ENCODE measurements at places on chromosomes 6 and 20.

DNA sequence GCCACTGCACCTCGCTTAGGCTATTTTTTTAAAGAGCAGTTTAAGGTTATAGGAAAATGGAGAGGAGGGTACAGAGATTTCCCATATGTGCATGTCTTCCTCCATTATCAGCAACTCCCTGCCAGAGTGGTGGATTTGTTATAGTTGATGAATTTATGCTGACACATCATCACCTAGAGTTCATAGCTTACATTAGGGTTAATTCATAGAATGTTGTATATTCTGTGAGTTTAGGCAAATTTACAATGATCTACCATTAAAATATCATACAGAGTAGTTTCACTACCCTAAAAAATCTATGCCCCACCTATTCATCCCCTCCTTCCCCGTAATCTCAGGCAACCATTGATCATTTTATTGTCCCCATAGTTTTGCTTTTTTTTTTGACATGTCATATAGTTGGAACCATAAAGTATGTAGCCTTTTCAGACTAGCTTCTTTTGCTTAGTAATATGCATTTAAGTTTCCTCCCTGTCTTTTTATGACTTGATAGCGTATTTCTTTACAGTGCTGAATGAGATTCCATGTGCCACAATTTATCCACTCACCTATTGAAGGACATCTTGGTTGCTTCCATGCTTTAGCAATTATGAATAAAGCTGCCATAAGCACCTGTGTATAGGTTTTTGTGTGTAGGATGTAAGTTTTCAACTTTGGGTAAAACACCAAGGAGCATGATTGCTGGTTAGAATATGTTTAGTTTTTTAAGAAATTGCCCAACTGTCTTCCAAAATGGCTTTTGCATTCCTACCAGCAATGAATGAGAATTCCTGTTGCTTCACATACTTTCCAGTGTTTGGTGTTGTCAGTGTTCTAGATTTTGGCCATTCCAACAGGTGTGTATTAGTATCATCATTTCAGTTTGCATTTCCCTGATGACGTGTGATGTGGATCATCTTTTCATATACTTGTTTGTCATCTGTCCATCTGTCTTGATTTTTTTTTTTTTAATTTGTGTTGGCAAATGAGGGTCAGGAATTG is 60.2 kb downstream of the NCOA3 start:
- DNase-seq: no peak

DNA sequence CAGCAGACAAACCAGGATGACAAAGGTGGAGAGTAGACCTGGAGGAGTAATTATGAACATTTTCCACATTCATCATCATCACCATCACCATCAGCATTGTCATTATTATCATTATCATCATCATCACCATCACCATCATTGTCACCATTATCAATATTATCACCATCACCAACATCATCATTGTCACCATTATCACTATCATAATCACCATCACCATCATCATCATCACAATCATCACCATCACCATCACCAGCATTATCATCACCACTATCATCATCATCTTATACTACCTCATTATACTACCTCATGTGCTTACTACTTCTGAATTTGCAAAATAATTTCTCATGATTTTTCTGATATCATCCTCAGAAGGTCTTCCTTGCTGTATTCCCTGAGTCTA is 39.3 kb downstream of the FOXA2 start:
- no peak for DNase-seq

- no peak for DNase-seq
Measured at GRCh38 chr6:143543435-143543834, 31.9 kb upstream of the FUCA2 start.

GRCh38 chr6:46993846-46994245 is 48.3 kb downstream of the ADGRF1 start:
- DNase-seq: no peak

DNA sequence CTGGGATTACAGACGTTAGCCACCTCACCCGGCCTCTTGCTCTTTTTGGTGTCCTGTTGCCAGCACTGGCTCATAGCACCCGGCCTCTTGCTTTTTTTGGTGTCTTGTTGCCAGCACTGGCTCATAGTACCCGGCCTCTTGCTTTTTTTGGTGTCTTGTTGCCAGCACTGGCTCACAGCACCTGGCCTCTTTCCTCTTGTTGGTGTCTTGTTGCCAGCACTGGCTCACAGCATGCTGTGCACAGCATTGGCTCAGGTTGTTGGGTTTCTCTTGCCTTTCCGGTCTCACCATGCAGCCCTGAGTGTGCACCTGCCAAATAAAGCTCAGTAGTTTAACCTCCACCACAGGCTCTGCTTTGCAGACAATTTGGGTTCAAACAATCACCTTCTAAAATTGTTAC is 208.2 kb downstream of the THBS2 start:
- no peak for DNase-seq

DNA sequence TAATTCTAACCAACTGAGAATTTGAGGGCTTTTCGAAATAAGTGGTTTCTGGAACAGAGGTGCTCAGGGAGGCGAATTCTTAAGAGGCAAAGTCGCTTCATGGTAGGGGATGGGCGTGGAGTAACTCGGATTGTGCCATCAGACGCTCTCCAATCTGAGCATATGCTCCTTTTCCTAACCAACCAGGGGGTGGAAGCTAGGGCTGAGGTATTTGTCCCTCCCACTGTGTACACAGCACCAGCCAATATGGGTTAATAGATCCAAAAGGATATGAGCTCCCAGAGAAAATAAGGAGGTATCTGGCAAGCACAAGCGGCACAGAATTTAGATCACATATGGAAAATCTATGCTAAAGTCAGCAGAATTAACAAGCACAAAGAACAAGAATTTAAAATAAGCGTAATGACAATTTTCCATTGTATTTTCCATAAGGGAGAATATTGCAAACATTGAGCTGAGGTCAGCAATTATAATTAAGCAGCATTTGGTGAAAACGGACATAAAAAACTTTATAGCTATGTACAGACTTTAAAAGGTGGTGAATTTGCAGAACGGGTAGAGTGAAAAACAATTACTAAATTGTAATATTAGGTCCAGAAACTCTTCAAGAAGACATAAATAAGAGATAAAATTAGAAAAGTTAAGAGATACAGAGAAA is 55.0 kb upstream of the PHACTR1 start:
- DNase-seq: no peak

- DNase-seq: no peak
Measured at GRCh38 chr6:55260181-55260580, 67.1 kb upstream of the GFRAL start.

- DNase-seq: no peak
Measured at GRCh38 chr6:159726255-159726917, 920 bp upstream of the WTAP start.

DNA sequence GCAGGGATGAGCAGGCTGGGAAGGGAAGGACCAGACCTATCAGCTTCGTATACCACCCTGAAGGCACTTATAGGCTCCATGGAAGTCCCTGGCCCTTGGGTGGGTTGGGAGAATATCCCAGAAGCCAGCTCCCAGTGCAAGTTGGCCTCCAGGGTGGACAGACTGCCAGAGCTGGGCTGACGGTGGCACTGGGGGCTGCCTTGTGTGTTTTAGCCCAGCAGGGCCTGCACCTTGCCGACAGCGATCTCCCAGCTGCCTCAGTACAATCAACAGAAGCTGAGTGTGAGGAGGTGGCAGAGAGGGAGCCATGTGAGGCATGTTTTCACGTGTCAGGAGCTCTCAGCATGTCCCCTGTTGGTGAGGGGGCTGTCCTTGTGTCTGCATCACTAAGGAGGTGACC is 159.5 kb downstream of the VEGFA start:
- DNase-seq: no peak

GRCh38 chr6:57021086-57021720 is 25.3 kb upstream of the KIAA1586 start:
- DNase-seq: no peak

DNA sequence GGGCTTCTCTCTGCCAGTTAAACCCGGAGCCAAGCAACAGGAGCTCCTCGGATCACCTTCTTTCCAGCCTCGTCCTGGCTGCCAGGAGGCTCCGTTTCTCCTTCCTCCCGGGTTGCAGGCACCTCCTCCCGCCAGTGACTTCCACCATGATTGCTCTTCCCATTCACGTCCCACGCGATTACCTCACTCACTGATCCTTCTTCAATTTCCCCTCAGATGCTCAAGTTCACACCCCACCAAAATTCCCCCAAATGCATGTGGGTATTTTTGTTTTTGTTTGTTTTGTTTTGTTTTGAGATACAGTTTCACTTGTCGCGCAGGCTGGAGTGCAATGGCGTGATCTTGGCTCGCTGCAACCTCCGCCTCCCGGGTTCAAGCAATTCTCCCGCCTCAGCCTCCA is 25.1 kb downstream of the KCNQ2 start:
- no peak for DNase-seq

GRCh38 chr20:42391807-42392206 is 773.6 kb upstream of the CHD6 start:
- no peak for DNase-seq

DNA sequence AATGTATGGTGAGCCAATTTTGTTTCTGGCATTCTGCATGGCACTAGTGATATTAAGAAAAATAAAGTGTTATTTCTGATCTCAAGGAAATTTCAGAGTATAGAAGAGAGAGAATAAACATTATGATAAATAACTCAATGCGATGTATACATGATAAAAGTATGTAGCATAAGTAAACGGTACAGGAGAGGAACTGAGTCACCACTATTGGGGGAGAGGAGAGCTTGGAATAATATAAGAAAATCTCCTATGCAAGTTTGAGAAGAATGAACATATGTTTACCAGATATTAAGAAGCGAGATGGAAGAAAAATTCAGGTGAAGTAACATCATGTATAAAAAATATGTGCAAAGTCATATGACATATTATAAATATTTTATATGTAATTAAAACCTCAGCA is 1230.3 kb upstream of the CITED2 start:
- no peak for DNase-seq

Measured in stimulated activated CD8-positive, alpha-beta memory T cell treated with anti-CD3 and anti-CD28 coated beads, Interleukin-4, amount 100 ng/mL, for 48 hours (primary cell).